Renal cortical epithelial cell (primary cell): ENCODE measurements at places on chromosomes 4 and X. TPM values are rescaled to one million over a fixed set of nuclear protein-coding genes. Genes with fewer than 3 reads are reported as not detected.

Gene BOD1L1
- 20.7 and 63.0 TPM in 2 replicates for total RNA-seq

Gene FAM114A1
- total RNA-seq: 147 and 192 TPM in 2 replicates

Gene CCSER1
- total RNA-seq: 2.4 and 5.7 TPM in 2 replicates

Gene PDGFC
- total RNA-seq: 133 and 173 TPM in 2 replicates

Gene NUP62CL
- total RNA-seq: 2.4 and 5.6 TPM in 2 replicates

- DNase-seq: no peak
Observed at GRCh38 chr4:110955748-110956147, 332.9 kb upstream of the PITX2 start.

- DNase-seq: no peak
Observed at GRCh38 chrX:135707880-135708279, 5.6 kb upstream of the CT45A1 start.

GRCh38 chrX:18935893-18936292 lies 48.0 kb downstream of the PHKA2 start:
- DNase-seq: no peak
